Activated CD4-positive, alpha-beta T cell treated with anti-CD3 and anti-CD28 coated beads, Interleukin-2, amount 50 U/mL, for 4 hours (primary cell): ENCODE measurements at places on chromosomes 6 and 20.

DNA sequence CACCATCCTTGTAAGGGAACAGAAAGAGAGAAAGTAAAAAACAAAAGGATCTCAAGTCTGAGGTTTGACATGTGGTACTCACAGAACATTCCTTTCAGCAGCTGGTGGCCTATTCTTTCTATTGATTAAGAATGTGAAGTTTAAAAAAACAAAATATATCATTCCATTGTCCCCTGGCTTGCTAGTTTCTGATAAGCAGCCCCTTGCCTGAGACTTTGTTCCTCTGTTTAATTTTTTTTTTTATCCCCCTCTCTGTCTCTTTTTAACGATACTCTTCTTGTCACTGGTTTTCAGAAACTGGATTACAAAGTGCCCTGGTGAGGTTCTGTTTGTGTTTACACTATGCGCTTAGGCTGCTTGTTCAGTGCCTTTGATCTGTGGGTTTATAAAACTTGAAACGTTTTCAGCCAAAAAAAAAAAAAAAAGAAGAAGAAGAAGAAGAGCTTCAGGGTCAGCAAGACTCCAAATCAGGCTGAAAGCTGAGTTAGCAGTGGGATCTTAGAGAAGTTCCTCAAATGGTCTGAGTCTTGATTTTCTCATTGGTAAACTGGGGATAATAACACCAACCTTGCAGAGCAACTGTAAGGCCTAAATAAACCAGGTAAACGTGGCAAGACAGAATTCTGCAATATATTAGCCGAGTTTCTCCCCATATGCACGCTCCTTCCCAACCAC is 45.1 kb upstream of the SLC22A23 start:
- no peak for DNase-seq

DNA sequence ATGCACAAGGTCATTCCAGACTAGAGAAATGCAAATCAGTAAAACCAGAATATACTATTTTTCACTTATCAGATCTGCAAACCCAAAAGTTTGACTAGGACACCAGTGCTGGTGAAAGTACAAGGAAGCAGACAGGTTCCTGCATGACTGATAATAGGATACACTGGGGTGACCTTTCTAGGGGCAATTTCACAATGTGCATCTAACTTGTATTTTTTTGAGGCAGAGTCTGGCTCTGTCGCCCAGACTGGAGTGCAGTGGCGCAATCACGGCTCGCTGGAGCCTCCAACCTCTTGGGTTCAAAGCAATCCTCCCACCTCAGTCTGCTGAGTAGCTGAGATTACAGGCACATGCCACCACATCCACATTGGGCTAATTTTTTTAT is 11.4 kb downstream of the COMMD7 start:
- DNase-seq: no peak

DNA sequence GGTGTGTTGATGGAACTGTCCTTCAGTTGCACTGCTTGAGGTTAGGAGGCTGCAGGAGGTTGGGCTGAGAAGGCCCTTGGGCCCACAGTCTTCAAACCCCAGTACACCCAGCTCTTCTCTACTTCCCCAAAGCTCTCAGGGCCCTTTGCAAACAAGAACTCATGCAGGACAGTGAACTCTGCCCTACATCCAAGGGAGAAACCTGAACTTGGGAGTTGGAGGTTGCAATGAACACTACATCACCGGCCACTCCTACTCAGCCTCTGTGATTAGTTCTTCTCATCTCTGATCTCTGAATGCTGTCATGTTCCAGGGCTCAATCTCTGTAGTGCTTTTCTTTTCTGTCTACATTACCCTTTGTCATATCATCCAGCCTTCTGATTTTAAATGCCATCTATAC is 148.5 kb upstream of the PDE7B start:
- no peak for DNase-seq

DNA sequence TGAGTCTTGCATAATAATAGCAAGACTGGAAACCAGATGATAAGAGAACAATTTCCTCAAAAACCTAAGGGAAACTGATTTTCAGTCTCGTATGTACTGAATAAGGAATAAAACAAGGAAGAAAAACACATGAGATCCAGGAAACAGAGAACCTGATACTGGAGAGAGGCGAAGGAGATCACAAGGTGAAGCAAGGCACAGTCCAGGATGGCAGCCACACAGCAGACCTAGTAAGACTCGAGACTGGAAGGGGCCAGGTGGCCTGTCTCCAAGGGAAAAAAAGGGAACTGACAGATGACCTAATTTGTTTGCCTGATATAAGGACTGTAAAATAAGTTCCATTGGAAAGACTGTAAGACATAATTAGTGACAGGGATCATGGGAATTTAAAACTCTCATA is 71.1 kb downstream of the TASP1 start:
- no peak for DNase-seq

DNA sequence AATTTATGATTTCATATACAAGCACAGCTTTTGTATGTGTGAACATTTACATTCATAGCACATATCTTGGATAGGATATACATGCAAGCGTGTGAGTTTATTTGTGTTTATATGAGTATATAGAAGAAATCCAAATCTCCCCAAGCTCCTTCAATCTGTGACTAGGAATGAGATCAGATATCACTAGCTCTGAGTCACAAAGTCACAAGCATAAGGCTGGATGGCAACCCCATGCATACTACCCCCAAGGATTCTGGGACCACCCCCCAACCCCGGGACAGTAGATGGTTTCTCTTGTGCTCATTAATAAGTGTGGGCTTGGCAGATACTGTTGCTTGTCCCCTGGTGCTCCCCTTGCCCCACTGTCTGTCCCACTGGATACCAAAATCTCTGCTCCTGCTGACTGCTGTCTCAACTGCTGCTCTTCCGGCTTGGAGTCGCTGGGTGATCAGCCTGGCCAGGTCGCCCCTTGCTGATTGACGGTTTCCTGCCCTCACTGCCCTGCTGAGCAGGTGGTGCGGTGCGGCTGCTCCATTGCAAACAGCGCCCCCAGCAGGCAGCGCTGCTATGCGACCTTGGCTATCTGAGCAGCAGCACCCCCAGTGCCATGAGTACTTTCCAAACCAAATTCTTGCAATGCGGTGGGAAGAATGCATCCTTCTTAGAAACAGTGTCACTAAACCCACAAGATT is 279.4 kb downstream of the CD83 start:
- no peak for DNase-seq

GRCh38 chr20:34516247-34517113 is at the start of gene DYNLRB1:
Gene DYNLRB1, plus strand, starts transcription at chr20:34516422. Its CDS starts 37 bp downstream, at chr20:34516459.
- peak; percentile 94 for DNase-seq

- DNase-seq: no peak
Observed at GRCh38 chr6:111920578-111920977, 47.3 kb upstream of the FYN start.

DNA sequence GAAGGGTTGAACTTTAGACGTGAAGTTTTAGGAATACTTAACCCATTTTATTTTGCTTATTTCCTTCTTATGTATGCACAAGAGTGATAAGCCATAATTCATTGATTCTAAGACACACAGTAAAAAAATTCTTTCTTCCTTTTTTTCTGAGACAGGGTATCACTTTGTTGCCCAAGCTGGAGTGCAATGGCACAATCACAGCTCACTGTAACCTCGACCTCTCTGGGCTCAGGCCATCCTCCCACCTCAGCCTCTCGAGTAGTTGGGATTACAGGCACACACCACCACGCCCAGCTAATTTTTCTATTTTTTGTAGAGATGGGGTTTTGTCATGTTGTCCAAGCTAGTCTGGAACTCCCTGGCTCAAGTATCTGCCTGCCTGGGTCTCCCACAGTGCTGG is 116.6 kb upstream of the RNF24 start:
- no peak for DNase-seq

- no peak for DNase-seq
Observed at GRCh38 chr20:45959126-45959525, 12.9 kb downstream of the ZNF335 start.

- no peak for DNase-seq
Observed at GRCh38 chr6:132567566-132567965, 2.6 kb upstream of the TAAR6 start.

GRCh38 chr6:73027691-73028090 is 197.6 kb downstream of the KHDC1L start:
- DNase-seq: no peak

DNA sequence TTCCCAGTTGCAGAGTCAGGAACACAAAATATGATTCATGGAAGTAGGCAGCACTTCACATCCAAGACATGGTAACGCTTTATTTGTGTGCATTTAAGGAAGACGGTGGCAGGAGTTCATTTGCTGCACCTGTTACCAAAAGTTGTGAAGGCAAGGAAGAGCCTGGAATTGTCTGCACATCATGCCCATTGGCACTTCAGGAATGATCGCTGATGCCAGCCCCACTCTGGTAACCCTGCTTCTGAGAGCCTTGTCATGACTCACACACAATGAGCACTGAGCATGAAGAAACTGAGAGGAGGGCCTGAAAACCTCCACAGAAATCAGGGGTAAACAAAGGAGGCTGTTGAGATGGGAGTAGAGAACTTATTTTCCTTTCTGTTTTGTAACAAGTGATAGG is 181.1 kb downstream of the RPS12 start:
- DNase-seq: no peak

DNA sequence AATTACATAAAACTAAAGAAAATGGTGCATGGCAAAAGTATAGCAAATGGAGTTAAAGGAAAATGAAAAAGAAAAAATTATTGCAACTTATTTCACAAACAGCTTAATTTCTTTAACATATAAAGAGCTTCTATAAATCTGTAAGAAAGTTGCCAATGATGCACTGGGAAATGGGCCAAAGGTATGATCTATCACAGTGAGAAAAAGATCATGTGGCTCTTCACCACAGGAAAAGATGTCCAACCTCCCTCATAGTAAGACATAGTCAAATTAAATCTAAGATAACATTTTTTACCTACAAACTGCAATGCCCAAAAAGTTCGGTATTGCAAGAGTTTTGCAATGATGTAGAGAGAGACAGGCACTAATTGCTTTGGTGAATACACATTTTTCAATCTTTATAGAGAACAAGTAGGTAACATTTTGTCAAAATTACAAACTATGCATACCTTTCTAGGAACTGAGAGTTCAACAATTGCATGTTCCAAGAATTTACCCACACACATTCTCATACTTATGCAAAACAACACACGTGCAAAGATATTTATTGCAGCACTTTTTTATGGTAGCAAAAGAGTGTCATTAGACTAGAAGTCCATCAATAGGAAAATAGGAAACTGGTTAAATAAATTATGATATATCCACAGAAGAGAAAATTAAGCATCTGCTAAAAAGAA is 372.6 kb downstream of the QKI start:
- no peak for DNase-seq

GRCh38 chr6:39310542-39310941 is 3.7 kb downstream of the KCNK17 start:
- no peak for DNase-seq

DNA sequence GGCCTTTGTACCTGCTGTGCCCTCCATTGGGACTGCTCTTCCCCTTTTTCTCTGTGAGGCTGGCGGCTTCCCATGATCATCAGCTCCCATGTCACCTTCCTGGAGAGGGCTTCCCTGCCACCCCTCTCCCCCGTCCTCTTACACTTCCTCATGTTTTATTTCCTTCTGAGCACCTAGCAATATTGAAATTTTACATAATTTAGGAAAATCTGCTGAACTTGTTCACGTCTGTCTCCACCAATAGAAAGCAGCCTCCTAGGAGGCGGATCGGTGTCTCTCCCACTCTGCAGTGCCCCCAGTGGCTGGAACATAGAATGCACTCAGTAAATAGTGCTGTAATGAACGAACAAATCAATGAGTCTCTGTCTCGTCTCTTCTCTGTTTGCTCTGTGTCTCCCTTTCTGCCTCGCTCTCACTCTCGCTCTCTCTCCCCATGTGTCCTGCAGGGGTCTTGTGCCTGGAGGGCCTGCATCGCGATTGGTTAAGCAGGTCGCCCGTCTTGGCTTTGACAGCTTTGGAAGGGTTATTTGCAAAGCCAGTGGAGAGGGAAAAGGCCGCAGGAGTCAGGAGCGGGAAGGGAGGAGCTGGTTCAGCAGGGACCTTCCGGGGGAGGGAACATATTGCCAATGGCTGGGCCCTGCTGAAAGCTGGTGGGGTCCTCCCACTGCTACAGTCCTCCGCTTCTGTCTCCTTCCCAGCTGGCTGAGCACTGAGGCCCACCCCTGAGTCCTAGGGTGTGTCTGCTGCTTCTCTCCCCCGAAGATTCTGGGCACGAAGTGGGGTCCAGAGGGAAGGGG is 12.1 kb upstream of the OCSTAMP start:
- DNase-seq: peak; percentile 50

DNA sequence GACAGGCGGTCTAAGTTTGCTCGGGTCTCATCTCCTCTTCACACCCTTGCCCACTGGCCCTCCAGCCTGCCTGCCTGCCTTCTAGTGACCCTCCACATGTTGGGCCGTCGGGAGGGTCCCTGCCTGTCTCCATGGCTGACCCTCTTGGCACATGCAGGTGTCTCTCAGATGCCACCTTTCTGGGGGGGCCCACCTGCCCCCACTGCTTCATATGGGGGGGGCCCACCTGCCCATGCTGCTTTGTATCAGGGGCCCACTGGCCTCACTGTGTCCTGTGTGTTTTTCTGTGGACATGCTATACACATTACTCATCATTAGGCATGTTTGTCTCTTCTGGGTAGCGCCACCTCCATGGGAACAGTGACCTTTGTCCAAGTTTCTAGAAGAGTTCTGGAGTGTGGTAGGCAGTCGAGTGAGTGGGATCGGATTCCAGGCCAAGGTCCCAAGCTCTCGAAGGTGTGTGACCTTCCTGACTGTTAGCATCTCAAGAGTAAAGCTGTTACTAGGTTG is 40.4 kb upstream of the KIF25 start:
- no peak for DNase-seq

- no peak for DNase-seq
Observed at GRCh38 chr20:51176876-51177275, 154.0 kb upstream of the KCNG1 start.

GRCh38 chr6:127980996-127981395 is 80.1 kb upstream of the THEMIS start:
- no peak for DNase-seq

DNA sequence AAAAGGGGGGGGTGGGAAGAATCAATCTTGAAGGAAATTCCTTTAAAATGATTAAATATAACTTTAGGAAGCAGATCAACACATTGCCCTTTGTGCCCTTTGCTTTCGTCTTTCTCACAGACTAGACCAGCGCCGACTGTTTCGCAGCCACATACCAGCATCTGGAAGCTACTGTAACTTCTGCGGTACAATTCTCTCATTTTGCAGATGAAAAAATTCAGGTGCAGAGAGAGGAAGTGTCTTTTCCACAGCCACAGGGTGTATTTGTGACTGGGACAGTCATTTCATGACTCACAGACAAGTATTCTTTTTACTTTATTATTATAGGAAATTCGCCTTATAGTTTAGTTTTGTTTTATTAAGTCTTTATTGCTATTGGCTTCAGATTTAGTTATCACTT is 84.2 kb downstream of the UST start:
- peak; percentile 6 for DNase-seq
